ENCODE measurements at places on chromosomes 1 and 21.
A peak's percentile ranks its signal among the peaks of the same experiment; 100 is the strongest.

- no peak for DNase-seq
These were observed 51.0 kb downstream of the ZBTB18 start for GRCh38 chr1:244102046-244102445.

GRCh38 chr1:84773933-84774497 is 83.8 kb upstream of the SSX2IP start:
- DNase-seq: no peak

GRCh38 chr1:180787628-180788307 is 124.9 kb upstream of the KIAA1614 start:
- DNase-seq: no peak

DNA sequence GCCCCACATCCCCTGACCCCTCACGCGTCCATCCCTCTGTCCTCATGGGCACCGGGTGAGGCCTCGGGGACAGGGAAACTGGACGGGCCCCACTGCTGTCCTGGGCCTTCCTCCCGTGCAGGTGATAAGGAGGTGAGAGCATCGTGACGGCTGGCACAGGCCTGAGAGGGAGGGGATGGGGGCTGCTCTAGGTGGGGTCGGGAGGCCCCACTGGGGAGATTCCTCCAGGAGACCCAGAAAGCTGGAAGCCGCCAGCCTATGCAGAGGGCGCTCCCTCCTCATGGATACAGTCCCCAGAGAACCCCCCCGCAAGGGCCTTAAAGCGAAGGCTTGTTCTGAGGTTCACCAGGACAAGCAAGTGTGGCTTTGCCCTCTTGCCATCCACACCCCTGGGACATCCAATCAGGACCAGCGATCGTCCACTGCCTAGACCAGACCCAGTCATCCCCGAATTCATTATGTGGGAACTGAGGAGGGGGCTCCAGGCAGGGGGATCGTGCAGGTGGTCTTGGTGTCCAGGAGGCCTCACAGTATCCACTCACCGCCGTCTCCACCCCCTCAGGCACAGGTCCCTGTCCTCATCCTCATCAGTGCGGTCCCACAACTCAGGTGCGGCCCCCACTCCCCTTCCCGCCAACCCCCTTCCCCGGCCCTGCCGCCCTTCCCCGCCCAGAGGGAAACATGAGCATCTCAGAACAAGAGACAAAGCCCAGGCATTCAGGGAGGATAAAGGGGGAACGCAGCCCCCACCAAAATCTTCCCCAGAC is 45.3 kb upstream of the COL18A1 start:
- DNase-seq: no peak

DNA sequence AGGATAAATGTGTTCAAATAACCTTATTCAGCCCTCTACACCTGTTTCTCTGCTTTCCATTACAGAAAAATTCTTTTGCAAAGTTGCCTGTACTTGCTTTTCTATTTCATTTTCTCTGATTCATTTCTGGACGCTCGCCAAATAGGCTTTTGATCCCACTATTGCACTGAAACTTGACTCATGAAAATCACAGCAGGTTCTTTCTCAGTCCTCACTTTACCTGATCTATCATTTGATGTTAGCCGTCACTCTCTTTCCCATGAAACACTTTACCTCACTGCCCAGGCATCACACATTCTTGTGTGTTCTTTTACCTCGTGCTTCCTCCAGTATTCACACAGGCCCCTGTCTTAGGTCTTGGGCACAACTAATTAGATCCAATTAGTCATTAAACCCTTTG is 26.2 kb downstream of the HSPA13 start:
- no peak for DNase-seq

GRCh38 chr1:48920851-48921250 is 144.2 kb upstream of the BEND5 start:
- no peak for DNase-seq

- no peak for DNase-seq
These were observed 9.5 kb upstream of the HPDL start for GRCh38 chr1:45317166-45317565.

DNA sequence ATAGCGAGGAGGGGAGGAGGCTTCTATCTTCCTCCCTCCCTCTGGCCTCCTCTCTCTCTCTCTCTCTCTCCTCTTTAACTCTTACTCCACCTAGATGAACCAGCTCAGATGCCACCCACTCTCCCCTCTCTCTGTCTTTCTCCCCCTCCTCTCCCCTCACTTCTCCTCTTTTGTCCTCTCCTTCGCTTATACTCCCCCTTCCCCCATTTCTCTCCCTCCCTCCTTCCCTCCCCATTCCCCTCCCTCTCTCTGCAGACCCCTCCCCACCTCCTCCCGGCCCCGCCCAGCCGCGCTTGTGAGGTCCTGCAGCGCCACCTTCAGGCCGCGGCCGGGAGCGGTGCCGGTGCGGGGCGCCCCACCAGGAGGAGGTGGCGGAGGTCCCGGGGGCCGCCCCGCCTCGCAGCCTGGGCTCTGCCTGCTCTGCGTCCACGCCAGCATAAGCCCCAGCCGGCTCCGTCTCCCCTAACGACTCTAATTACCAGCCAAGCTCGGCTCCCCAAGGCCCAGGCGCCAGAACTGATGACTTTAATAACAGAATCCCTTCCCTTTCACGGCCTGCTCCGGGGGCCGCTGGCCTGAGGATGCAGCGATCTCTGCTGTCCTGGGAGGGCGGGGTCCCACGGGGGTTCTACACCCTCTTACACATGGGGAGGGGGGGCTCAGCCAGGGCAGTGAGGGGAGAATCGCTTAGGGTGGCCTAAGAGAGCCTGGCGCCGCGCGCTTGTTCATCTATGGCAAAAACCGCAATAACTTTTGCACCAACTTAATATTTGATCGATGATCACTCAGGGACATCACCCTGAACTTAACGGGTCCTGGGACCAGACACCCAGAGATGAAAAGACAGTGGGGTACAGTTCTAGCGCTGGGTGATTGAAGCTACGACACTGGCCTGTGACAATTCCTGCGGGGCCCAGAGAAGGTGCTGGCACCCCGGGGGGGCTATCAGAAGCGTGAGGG is 637.3 kb downstream of the MATN1 start:
- DNase-seq: peak; percentile 56

GRCh38 chr1:174157157-174157806 is 2.0 kb upstream of the RABGAP1L start:
- no peak for DNase-seq

GRCh38 chr1:162302306-162303003 is 74.2 kb downstream of the SPATA46 start:
- DNase-seq: no peak

GRCh38 chr1:34787461-34788420 is 5.1 kb upstream of the GJA4 start:
- DNase-seq: no peak

DNA sequence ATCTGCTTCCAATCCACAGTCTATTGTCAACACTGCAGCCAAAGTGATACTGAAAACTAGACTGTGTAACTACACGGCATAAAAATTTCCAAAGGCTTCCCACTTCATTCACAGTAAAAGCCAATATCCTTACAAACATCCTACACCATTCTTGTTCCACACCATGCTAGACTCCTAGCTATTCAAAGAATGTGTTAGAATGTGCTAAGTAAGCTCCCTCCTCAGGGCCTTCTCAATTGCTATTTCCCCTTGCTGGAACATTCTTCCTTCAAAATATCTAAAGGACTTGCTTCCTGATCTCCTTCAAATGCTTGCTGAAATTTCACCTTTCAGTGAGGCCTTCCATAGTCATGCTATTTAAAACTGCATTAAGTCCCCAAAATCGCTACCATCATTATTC is 228.1 kb downstream of the AKT3 start:
- no peak for DNase-seq

DNA sequence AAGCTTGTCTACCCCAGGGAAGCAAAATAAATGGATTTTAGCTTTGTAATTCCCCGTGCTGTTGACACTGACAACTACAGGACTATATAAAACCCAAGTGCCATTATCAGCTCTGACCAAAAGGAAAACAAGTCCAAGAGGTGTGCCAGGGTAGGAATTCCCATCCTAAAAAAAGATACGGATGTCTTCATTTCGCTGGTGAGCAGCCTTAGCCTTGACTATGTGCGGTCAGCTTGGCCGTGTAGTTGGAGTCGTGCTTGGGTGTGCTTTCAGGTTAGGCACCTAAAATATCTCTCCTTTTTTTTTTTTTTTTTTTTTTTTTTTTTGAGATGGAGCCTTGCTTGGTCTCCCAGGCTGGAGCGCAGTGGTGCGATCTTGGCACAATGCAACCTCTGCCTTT is 28.9 kb upstream of the ACTN2 start:
- no peak for DNase-seq

- DNase-seq: no peak
These were observed 348.7 kb downstream of the NPHP4 start for GRCh38 chr1:5643360-5644107.

- DNase-seq: no peak
These were observed 27.8 kb downstream of the ASAP3 start for GRCh38 chr1:23456226-23456625.

GRCh38 chr1:20182415-20182814 is 3.5 kb upstream of the UBXN10 start:
- DNase-seq: no peak

- DNase-seq: no peak
These were observed 5.3 kb upstream of the ADAMTS5 start for GRCh38 chr21:26972192-26972591.

DNA sequence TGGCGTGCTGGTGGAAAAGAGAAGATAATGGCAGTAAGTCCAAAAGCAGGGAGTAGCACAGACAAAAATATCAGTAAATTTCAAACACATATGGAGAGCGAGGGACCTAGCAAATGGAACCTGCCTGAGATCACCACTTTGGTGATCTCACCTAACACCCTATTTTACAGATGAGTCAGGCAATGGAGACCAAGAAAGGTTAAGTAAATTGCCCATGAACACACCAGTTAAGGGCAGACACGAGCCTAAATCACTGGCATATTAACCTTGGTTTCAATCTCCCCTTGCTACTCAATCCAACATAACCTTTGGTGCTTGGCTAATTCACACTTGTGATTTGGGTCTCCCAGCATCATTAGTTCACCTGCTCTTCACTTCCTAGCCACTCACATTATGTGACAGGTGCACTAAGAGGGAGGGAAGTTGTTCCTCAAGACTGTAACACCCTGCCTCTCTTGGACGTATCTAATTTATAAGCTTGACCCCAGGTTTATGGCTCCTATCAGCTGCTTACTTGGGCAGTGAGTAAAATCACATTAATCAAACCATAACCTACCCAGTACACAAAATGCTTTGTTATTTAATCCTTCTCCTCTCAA is 11.5 kb downstream of the ZNF697 start:
- no peak for DNase-seq

DNA sequence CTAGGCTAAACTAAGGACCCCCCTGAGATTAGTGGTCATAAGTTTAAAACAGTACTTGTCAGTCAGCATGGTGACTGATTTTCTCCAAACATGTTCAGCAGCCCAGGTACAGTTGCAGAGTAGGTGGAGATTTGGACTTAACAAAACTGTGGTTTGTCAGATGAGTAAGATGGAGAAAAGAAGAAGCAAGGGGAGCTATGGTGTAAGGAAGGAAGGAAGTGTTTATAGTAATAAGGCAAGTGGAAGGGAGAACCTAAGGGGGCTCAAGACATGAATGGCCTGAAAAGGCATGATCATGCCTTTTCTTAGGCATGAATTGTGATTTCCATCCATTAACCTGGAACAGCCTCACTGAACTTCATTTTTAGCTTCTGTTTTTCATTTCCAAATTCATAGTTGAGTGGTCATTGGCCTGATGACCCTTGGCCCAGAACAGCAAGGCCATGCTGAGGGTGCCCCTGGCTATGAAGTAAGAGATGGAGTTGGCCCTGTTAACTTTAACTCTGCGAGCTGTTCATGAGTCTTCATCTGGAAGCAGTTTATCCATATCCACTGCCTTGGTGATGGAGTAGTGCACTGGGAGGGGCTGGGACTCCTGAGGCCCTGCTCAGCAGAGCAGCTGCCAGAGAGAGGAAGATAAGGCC is 60.7 kb downstream of the LRRC8D start:
- DNase-seq: no peak

DNA sequence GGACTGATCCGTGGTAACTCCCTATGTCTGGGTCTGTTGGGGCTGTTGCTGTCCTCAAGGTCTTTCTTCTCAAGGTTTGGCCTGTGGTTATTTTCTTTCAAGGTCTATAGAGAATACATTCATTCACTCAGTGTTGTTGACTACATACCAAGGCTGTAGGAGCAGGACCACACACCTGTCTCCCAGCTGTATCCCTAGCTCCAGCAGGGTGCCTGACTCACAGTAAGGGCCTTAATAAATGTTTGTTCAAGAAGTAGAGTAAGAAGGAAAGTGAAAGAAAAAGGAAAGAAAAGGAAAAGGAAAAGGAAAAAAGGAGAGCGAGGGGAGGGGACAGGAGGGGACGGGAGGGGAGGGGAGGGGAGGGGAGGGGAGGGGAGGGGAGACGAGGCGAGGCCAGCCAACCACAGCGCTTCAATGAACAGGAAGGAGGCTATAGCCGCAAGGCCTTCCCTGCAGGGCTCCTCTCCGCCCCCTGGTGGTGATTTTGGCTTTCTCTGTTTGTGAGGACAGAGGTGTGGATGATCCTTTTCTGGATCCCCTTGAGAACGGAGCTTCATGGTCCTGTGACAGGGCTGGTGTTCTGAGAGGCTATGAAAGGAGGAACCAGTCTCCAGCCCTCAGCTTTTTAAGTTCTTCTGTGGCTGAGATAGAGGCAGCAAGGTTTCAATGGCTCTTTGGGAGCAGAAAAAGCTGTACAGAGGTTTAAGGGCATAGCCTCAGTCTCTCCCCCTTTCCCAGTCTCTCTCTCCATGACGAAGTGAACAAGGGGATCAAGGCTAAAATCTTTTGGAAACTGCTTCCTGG is 30.6 kb upstream of the LCE5A start:
- no peak for DNase-seq

DNA sequence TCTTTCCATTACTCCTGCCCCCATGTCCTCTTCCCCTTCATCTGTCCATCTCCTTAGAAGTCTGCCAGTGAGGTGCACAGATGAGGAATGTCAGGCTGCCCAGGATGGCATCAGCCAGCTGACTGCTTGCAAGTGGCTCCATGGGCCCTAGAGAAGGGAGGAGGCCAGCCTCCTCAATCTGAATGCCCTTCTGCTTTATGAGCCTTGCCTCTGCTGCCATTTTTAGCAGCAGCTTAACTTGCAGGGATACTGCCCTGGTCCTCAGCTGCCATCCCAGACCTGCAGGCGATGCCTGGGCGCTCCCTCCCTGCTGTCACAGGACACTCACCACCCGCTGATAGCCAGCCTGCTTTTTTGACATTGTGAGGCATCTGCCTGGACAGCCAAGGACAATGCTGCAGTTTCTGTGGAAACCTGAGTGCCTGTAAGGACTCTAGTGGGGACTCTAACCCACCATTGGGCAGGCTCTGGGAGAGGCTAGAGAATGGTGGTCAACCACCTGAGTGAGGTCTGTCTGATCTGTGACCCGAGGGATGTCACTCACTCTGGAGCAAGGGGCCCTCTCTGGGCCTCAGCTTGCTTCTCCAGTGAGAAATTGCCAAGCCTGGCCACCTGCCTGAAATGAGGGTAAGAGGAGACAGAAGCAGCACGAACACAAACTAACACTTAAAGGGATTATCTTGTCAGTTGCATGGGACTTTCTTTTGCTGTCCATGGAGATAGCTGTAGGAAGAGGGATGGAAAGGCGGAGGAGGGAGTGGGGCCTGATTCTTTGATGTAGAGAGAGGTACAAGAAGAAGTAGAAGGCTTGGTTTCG is 185.0 kb downstream of the MIS18A start:
- DNase-seq: no peak

- no peak for DNase-seq
These were observed 130.8 kb upstream of the EDN2 start for GRCh38 chr1:41615316-41615715.

All from NCI-H1436 treated with DMSO at 0.1 percent for 48 hours (cell line).